ENCODE measurements at places on chromosomes 12 and 14.

DNA sequence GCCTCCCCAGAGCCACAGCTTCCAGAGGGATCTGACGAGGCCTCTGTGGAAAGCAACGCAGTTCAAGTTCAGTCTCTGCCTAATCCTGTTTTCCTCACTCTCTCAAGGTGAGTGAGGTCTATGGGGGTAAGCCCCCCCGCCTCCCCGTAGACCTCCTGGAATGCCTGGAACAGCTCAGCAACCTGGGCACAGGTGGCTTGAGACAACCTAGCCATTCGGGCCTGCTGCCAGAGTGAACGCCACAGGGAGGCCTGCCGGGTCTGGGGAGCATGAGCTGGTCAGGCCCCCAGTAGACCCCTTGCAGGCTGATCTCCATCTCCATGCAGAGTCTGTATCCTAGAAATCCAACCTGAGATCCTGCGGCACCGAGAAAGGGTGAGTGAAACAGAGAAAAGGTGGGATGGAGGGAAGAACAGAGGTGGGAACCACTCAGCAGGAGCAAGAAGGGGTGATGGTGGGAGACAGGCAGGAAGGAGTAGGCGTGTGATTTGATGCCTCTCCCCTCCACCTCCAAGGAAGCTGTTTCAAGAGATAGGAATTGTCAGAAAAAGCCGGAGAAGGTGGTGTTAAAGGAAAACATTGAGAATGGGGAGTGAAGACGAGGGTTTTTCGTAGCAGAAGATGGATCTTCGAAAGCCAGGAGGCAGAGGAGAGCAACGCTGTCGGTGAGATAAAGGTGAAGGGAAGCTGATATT, 123.1 kb upstream of the PRMT8 start:
- no peak for DNase-seq

DNA sequence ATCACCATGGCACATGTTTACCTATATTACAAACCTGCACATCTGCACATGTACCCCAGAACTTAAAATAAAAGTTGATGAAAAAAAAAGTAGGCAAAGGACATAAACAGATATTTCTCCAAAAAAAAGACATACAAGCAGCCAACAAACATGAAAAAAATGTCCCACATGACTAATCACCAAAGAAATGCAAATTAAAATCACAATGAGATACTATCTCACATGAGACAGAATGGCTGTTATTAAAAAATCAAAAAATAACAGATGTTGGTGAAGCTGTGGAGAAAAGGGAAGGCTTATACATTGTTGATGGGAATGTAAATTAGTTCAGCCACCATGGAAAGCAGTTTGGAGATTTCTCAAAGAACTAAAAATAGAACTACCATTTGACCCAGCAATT, 68.0 kb upstream of the FAR2 start:
- DNase-seq = no peak

DNA sequence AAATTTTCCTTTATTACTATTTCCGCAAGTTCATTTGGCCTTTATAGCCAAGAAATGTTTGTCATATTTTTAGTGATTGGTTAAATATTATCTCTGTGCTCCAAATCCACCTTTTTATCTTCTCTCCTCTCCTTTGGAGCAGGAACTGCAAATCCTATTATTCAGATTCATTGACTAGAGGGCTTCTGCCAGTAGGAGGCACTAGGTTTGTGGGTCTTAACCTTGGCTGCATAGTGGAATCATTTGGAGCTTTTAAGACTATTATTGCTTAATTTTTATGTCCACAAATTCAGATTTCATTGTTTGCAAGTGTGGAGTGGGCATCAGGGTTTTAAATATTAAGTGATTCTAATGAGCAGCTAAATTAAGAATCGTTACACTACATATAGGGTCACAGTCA, 75.3 kb upstream of the SYT10 start:
- no peak for DNase-seq

GRCh38 chr12:102629262-102629888, 149.0 kb upstream of the IGF1 start:
- DNase-seq = no peak

GRCh38 chr12:31896514-31897039, 62.6 kb upstream of the RESF1 start:
- DNase-seq = no peak

DNA sequence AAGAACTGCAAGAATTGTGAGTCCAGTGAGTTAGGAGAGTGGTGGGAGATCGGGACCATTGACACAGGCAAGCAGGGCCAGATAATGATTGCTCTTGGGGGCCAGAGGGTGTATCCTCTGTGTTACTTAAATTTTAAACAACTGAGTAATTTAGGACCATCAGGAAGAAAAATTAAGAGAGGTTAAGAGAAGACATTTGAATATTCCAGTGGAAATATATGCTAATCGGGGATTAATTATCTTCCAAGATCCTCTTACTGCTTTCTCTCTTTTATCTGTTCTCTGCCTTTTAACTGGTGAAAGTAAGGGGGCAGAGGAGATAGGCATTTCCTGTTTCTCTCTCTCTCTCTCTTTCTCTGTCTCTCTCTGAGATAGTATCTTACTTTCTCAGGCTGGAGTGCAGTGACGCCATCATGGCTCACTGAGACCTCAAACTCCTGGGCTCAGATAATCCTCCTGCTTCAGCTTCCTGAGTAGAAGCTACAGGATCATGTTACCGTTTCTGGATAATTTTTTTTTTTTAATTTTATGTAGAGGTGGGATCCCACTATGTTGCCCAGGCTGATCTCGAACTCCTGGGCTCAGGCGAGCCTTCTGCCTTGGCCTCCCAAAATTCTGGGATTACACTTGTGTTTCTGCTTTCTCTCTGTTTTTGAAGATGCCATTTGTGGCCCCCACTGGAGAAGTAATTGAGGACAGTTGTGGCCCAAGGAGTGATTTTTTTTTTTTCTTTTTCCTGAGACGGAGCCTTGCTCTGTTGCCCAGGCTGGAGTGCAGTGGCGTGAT, 85.1 kb downstream of the DIP2B start:
- DNase-seq = no peak

DNA sequence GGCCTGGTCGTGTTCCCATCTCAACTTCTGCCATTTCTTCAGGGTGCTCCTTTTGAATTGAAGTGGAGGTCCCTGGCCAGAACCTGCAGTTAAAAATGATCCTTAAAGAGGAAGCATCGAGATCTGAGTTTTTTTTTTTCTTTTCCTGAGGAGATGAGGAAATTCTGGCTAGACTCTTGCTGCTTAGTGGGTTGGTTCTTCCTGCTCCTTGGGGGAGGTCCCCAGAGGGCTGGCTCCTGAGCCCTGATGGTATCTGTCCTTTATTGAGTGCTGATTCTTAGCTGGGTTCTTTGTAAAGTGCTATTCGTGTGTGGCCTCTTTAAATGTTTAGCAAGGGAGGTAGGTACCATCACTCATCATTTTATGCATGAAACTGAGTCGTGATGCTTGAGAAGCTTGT, 11.7 kb downstream of the PELI2 start:
- no peak for DNase-seq

- no peak for DNase-seq
Measured at GRCh38 chr12:107385509-107385908, 292.2 kb upstream of the CRY1 start.

- DNase-seq = no peak
Measured at GRCh38 chr12:120064054-120064940, 52.3 kb downstream of the RAB35 start.

DNA sequence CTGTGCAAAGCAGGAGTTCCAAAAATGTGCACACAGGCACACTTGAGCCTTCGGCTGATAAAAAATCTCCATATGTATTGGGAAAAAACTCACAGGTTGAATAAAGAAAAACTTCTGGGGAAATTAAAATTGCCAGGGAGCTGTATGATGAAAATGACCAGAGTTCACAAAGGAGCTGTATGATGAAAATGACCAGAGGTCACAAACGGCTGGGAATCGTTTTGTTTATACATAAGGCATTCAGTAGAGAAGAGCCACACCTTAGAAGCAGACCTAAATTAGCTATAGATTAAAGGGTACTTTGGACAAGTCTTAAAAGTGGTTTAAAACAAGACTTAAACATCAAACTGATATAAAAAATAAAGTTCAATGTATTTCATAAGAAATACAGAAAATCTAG, 251.7 kb upstream of the TMEM132C start:
- DNase-seq = no peak

DNA sequence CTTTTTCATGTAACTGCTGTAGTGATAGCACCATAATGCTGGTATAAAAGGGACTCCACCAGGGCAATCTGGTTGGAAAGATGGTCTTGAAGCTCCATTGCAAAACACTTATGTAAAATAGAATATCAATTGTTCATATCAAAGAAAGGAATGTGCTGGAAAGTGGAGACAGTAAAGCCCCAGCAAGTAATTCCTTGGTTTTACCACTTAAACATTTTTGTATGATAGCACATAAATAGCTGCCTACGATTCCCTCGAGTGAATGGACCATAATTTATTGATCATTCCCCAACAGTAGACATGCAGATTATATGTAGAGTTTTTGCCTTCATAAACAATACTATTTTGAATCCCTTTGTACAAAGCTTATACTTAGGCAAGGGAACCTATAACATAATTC, 275.4 kb downstream of the PAWR start:
- DNase-seq = no peak

DNA sequence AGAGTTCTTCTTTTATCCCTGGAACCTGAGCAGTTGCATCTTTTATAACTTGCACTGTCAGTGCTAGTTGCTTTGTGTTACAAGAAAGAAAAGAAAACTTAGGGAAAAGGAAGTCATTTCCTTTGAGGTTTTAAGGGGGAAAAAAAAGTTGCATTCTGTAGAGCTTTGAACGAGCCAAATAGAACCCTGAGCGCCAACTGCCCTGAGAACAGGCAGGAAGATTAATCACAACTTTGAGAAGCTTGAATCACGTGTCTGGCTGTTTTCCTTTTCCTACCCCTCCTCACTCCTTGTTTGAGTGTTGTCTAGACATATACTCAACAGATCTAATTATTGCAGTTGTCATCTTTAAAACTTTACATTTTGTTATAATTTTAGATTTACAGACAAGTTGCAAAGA, 12.5 kb downstream of the PCNX1 start:
- no peak for DNase-seq

DNA sequence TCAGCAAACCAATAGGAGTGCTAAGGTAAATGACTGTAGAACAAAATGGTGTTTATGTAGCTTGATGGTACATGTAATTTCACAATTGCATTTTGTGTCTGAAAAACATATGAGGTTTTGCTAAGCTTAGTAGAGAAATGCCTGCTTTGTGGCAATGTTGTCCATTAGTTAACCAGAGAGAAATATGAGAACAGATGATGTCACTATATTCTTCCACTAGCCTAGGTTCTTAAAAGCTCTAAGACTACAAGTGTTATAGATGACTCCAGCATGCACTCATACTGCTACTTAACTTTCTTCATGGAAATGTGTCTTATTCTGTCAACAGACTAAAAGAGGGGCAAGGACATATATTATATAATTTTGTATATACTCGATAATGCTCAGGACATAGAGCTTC, 309.4 kb downstream of the APAF1 start:
- no peak for DNase-seq

GRCh38 chr14:99430491-99430890, 50.2 kb downstream of the SETD3 start:
- no peak for DNase-seq

DNA sequence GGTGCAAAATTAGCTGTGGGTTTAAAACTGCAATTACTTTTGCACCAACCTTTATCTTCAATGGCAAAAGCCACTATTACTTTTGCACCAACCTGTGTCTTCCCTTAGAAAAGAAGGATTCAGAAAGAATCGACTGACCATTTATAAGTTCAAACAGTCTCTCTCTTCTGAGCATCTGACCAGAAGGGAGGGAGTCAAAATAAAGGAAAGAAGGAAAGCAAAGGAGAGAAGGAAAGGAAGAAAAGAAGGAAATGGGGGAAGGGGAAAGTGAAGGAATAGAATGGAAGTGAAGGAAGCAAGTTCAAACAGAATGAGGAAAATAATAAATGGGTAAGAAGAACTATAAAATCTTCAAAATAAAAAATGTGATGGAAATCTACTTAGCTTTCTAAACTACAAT, 57.8 kb downstream of the KDM5A start:
- DNase-seq = no peak

- no peak for DNase-seq
Measured at GRCh38 chr12:13896063-13896626, 85.3 kb downstream of the GRIN2B start.

DNA sequence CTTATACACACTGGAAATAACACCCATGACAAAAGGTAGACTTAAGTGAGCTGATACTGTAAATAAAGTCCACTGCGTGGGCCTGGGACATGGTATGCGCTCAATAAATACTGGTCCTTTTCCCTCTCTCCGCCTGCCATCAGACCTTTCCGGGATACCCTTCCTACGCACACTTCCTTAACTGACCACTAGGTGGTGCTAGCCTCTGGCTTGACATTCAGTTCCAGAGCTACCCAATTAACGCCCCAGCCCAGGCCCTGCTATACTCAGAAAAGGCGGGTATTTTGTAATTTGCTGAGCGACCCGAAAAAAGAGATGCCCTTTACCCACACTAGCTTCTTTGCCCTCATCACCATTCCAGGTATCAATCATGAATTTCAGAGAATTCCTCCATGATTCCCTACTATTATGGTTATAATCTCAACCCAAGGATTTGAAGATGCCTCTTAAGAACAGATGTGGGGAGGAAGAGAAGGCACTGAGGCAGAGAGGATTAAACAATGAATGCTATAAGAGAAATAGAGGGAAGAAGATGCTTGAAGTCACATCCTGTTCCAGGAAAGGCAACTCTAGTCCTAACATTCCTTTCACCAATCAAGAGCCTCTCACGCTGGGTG, 3.9 kb upstream of the LRP1 start:
- DNase-seq = peak; percentile 87

- DNase-seq = no peak
Measured at GRCh38 chr14:75340921-75341320, 62.3 kb downstream of the FOS start.

GRCh38 chr12:1830981-1831963, 10.9 kb downstream of the LRTM2 start:
- peak; percentile 24 for DNase-seq

GRCh38 chr12:95548539-95549391, 2.5 kb downstream of the USP44 start:
- peak; percentile 32 for DNase-seq

DNA sequence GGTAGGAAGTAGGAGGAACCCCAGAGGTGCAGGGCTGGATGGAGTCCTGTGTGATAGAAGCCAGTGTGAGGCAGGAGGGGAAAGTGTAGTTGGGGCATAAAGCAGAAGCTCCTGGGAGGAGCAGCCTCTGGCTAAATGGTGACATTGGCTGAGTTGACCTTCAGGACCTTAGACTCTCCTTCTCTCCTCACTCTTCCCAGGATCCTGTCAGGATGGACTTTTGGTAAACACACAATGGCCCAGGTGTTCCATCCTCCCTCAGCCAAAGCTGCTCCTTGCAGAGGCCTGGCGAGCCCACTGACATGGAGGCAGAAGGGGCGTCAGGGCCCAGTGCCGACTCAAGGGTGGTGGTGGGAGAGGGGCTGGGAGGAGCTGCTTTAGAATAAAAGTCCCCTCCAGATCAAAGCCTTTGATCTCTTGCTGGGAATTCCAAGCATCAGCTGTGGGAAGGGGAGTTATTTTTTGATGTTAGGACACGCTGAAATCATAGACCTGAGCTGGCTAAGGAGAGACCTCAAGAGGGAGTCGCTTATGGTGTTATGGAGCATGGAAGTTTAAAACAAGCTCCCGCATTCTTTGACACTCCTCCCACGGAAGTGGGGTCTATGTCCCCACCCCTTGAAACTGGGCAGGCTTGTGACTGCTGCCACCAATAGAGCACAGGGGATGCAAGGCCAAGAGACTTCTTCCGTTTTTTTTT, 44.1 kb downstream of the SMIM41 start:
- no peak for DNase-seq

GRCh38 chr14:87042354-87042753, 950.6 kb downstream of the GALC start:
- DNase-seq = no peak
